Activated CD8-positive, alpha-beta T cell treated with anti-CD3 and anti-CD28 coated beads, Interleukin-2, amount 10 ng/mL, durations not matched to agents 7 days and 5 days (primary cell): ENCODE measurements at places on chromosomes 5 and 9. TPM values are rescaled to one million over a fixed set of nuclear protein-coding genes. Genes with fewer than 3 reads are reported as not detected.

ANKRD18A gene
- total RNA-seq: 0.11 TPM

IPO11 gene
- 34.8 TPM for total RNA-seq

CDKN2B gene
- total RNA-seq: 3.1 TPM

ACOT12 gene
- not detected for total RNA-seq

PCDHB16 gene
- not detected for total RNA-seq
